Activated CD8-positive, alpha-beta memory T cell treated with anti-CD3 and anti-CD28 coated beads, Interleukin-2, amount 50 U/mL, for 4 hours (primary cell): ENCODE measurements at places on chromosomes 12 and 14.
A peak's percentile ranks its signal among the peaks of the same experiment; 100 is the strongest.

GRCh38 chr14:104293851-104294627 lies 155.7 kb downstream of the KIF26A start:
- DNase-seq: peak; percentile 5

GRCh38 chr12:94587266-94588241 lies 62.8 kb downstream of the TMCC3 start:
- DNase-seq: no peak

- no peak for DNase-seq
Observed at GRCh38 chr12:70577283-70577634, 60.0 kb downstream of the PTPRB start.

DNA sequence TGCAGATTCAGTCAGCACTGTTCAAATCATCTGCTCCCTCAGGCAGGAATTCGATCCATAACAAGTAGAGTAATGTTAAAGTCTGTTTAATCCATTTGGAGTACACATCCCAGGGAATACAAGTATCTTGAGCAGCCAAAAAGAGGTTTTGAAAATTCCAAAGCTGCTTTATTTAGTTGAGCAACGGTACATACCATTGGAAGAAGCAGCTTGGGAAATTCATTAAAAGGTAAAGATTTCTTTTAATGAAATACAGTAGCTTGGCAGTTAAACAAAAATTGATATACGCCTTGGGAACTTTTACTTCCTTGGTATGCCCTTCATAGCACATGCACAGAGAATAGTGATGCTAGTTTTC lies 153.8 kb downstream of the LRIG3 start:
- DNase-seq: no peak

- no peak for DNase-seq
Observed at GRCh38 chr12:113075137-113075683, 18.7 kb downstream of the DTX1 start.

GRCh38 chr12:57795354-57795753 lies 12.8 kb downstream of the TSFM start:
- no peak for DNase-seq

- DNase-seq: no peak
Observed at GRCh38 chr12:68508576-68508975, 102.1 kb upstream of the RAP1B start.

- DNase-seq: no peak
Observed at GRCh38 chr12:14991069-14991468, 18.2 kb downstream of the PDE6H start.
